Activated CD8-positive, alpha-beta memory T cell treated with anti-CD3 and anti-CD28 coated beads for 48 hours (primary cell): ENCODE measurements at places on chromosomes 7 and 10.
A peak's percentile ranks its signal among the peaks of the same experiment; 100 is the strongest.

DNA sequence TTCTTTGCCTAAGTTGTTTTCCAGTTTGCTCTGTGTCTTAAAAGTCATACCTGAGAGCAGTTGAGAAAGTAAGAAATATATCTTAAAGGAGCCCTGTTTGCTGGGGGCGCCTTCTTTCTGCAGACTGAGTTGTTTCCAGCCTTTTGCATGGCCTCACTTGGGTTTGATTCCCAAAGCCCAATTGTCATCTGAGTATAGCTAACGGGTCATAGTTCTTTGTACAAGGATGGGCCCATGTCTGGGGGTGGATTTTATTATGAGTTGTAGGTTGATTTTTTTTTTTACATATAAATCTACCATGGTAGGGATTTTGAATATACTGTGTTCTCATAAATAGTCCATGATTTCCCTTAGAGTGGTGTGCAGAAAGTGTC is 318.7 kb upstream of the LRGUK start:
- DNase-seq: no peak

- no peak for DNase-seq
Observed at GRCh38 chr7:22137466-22137865, 191.8 kb upstream of the CDCA7L start.

GRCh38 chr10:43981232-43981631 is 332.6 kb upstream of the ZNF32 start:
- DNase-seq: no peak

DNA sequence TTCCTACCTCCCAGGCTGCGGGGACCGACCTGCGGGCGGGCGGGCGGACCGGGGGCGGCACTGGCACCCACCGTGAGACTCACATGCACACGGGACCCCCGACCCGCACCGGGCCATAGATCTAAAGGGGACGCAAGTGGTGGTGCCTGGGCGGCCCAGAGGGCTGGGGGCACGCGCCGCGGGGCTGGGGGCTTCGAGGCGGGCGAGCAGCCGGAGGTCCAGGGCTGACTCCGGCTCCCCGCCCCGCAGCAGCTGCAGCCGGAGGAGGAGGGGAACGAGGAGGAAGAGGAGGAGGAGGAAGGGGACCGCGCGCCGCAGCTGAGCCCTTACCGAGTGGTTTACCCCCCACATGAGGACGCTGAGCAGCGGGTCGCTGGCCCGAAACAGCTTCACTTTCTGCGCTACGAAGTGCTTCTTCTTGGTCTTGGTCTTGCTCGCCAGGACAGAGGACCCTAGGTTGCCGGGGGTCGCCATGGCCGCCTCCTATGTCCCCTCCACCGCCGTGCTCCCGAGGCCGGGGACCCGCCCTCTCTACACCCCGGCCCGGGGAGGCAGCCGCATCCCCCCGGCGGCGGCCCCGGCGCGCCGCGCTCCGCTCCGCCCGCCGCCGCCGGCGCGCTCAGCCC is 412 bp downstream of the PIP4K2A start:
- DNase-seq: peak; percentile 18

GRCh38 chr10:52807803-52808202 is 35.2 kb upstream of the MBL2 start:
- DNase-seq: no peak

DNA sequence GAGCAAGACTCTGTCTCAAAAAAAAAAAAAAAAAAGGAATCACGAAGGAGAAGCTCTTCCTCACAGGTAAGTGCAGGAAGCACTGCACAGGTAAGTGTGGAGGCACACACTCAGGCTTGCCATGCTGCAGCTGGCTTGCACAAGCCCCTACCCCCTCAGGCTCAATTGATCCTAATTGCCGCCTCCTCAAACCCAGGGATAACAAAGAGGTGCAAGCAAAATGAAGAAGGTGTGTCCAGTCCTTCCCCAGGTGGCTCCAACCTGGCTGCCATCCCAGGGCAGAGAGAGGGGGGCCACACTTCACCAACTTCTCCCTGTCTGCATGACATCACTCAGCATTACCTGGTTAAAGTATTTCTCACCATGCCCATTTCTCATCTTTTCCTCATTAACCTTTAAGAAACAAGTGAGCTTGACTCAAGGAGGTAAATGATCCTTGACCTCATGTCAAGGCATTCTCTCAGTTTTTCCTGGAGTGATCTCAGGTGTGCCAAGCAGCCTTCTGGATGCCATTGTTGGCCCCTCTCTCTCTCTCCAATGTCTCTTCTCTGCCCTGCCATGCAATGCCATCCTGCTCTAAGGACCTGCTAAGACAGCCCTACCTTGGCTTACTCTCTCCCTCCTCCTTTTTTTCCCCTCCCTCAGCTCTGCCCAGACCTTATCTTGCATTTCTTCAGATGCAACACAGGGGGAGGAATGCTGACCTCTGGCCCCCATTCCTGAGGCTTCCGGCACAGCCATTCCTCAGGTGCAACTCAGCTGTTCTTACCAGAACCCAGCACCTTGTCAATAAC is 13.0 kb upstream of the TRPV6 start:
- DNase-seq: no peak

DNA sequence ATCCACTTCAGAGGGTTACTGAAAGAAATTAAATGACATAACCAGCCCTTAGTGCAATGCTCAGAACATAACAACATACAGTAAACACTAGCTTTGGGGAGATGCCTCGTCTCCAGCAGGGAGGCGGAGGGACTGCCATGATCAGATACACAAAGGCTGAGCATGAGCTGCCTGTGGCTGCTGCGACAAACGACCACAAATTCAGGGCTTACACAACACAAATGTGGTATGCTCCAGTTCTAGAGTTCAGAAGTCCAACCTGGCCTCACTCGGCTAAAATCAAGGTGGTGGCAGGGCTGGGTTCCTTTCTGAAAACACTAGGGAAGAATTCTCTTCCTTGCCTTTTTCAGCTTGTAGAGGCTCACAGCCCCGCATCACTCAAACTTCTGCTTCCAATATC is 128.2 kb upstream of the ADAM12 start:
- no peak for DNase-seq

- no peak for DNase-seq
Observed at GRCh38 chr10:34995925-34996324, 94.2 kb downstream of the CUL2 start.

GRCh38 chr10:118908557-118909256 is 120.8 kb upstream of the NANOS1 start:
- no peak for DNase-seq

DNA sequence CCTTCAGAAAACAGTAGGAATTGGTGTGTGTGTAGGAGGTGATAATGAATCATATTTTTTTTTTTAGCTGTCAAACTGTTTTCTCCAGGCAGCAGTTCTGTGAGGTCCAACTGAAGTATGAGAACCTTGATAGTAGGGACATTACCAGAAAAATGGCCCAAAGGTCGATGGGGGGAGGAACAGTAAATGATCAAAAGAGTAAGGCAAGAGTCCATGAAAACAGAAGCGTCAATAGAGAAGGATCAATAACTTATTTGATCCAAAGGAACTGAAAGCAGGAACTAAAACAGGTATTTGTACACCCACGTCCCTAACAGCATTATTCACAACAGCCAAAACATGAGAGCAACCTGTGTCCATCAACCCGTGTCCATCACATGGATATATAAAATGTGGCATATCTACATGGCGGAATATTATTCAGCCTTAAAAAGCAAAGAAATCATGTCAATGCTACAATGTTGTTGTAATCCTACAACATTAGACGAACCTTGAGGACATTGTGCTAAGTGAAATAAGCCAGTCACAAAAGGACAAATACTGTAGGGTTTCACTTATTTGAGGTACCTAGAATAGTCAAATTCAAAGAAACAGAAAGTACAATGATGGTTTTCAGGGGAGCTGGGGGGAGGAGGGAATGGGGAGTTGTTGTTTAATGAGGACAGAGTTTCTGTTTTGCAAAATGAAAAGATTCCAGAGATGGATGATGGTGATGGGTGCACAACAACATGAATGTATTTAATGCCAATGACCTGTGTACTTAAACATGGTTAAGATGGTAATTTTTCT is 214.0 kb upstream of the KLF14 start:
- no peak for DNase-seq

DNA sequence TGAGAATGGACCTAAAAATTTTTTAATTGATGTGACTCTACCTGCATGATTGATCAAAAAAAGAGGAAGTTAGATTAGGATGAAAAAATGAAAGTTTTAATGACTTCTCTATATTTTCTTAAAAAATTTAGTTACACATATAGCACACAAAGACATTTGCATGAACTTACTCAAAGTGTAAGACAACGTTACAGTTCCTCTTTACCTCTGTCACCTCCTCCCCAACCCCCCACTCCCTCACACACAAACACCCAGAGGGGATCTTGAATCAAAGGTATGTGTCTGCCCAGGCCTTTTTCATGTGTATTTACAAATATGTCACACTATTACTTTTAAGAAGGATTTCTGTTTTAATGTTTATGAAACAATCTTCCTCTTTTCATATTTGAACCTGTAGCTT is 20.6 kb upstream of the CDCA7L start:
- no peak for DNase-seq

- DNase-seq: no peak
Observed at GRCh38 chr10:82575318-82575717, 700.3 kb downstream of the NRG3 start.

DNA sequence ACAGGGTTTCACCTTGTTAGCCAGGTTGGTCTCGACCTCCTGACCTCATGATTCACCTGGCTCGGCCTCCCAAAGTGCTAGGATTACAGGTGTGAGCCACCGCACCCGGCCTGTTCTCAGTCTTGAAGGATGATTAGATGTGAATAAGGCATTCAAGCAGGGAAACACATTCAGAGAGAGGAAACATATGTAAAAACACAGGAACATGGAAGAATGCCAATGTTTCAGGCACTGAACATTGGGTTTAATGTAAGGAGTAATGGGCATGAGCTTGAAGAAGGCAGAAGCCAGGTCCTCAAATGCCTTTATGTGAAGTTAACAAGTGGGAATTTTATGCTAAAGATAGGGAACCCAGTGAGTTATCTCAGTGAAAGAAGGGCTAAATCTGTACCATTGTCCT is 74.3 kb downstream of the ARL4A start:
- DNase-seq: no peak

GRCh38 chr7:115572111-115572510 is 458.5 kb downstream of the TFEC start:
- no peak for DNase-seq

GRCh38 chr10:48792121-48792520 is 107.4 kb downstream of the WDFY4 start:
- DNase-seq: no peak

DNA sequence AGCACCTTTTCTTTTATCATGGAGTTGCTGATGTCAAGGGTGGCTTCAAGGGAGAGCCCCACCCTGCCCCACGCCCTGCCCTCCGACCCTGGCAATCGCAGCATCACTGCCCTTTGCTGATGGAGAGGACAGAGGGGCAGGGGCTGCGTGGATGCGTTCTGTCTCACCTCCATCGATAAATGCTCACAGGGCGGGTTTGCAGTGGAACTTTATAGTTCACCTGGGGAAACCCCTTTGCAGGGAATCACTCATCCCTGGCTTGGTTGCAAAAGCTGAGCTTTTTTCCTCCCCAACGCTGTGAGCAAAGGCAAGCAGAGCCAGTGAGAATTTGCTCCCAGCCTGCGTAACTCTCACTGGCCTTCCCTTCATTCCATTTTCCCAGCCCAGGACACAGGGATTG is 176.8 kb downstream of the WDR37 start:
- DNase-seq: no peak

DNA sequence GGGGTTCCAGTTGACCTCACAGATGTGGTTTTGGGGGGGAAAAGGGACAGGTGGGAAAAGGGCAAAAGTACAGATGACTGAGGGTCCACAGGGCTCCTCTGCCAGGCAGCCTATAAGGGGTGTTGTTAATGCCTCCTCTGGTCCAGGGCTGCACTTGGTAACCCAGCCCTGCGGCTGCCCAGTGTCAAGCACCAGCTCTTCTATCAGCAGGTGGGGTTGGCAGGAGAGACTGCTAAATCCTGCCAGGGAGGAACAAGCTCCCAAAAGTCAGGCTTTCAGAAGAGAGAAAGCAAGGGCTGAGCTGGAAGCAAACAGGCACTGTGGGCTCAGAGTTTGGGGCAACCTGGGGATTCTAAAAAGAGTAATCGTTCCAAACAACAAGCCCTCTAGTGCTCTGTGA is 39.1 kb downstream of the LRRC20 start:
- DNase-seq: no peak

GRCh38 chr7:88806280-88807037 is 10.9 kb upstream of the TEX47 start:
- DNase-seq: no peak

DNA sequence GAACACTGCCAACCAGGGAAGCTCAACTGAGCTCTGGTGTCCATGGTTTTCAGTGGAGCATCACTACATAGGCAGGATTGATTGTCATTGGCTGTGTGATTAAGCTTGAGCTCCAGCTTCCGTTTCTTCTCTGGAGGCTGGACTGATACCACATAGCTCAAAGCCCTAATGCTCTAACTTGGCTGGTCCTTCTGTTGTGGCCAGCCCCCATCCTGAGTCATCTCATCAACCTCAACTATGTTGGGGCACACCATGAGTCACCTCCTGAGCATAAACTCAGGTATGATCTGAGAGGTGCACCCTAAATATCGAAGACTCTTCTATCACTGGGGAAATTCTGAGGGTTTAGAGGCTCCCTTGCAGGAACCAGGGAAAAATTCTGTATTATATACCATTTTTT is 114.5 kb upstream of the INHBA start:
- DNase-seq: no peak

GRCh38 chr7:135930565-135931461 is 46.3 kb downstream of the MTPN start:
- no peak for DNase-seq

- no peak for DNase-seq
Observed at GRCh38 chr10:129875993-129876726, 87.9 kb downstream of the EBF3 start.

DNA sequence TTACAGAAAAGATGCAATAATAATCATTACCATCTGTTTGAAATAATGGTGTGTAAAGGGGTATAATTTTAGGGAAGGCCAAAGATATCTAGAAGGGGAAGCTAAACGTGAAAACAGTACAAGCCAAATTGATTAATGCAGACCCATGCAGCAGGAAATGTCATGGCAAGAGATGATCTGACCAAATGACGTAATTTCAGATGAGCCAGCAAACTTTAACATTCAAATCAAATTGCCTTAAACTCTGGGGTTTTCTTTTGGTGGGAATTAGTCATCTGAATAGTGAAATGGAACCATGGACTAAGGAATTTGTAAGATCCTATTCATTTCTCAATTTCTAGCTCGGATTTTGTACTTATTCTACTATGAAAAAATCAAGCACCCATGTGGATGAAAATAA is 21.4 kb upstream of the SCIN start:
- DNase-seq: no peak

DNA sequence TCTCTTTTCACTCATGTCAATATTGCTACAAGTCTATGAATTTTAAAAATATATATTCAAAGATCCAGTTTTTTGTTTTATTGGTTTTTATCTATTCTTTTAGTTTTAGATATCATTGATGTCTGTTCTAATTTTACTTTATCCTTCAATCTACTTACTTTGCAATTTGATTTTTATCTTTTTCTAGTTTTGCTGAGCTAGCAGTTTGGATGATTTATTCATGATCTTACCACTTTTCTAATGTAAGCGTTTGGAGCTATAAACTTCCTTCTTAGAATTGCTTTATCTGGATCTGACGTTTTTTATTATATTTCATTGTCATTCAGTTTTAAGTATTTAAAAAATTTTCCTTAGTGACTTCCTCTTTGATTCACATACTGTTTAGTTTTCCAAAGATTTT is 664.5 kb upstream of the VSTM2A start:
- DNase-seq: no peak
